ENCODE measurements at places on chromosomes 5 and 9. TPM values are rescaled to one million over a fixed set of nuclear protein-coding genes. Genes with fewer than 3 reads are reported as not detected.

DNA sequence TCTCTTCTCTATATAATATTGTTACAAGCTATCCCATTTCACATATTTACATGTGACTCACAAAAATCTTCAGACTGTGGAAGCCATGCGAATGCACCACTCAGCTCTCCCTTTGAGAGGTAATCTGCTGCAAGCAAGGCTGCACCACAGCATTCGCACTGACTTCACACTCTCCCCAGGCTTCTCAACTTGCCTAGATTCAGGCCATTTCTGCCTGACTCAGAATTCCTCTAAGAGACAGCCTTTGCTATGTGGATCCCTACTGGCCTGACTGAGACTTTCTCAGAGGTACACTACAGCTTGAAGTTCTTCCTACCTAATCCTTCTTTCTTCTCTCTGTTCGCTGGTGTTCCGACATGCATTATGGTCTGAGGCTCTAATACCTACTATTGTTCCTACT lies 21.1 kb upstream of the DMRTA1 start:
- no peak for DNase-seq

Gene PDCD1LG2
- total RNA-seq, result not detected

GRCh38 chr9:90969021-90969675 lies 167.5 kb downstream of the SYK start:
- no peak for DNase-seq

- no peak for DNase-seq
These were observed 1929.5 kb upstream of the CDH9 start for GRCh38 chr5:28967848-28968247.

- no peak for DNase-seq
These were observed 391.8 kb downstream of the ARHGEF28 start for GRCh38 chr5:74017786-74018211.

- DNase-seq, result no peak
These were observed 51.2 kb downstream of the TBCA start for GRCh38 chr5:77724934-77725333.

Gene ZNF454
- total RNA-seq, result 4.1 TPM

Measured in transverse colon (tissue), 4 donors.